Stimulated activated CD4-positive, alpha-beta T cell treated with anti-CD3 and anti-CD28 coated beads, Interleukin-2, amount 100 ng/mL, for 48 hours (primary cell): ENCODE measurements at places on chromosomes 6 and 20.

DNA sequence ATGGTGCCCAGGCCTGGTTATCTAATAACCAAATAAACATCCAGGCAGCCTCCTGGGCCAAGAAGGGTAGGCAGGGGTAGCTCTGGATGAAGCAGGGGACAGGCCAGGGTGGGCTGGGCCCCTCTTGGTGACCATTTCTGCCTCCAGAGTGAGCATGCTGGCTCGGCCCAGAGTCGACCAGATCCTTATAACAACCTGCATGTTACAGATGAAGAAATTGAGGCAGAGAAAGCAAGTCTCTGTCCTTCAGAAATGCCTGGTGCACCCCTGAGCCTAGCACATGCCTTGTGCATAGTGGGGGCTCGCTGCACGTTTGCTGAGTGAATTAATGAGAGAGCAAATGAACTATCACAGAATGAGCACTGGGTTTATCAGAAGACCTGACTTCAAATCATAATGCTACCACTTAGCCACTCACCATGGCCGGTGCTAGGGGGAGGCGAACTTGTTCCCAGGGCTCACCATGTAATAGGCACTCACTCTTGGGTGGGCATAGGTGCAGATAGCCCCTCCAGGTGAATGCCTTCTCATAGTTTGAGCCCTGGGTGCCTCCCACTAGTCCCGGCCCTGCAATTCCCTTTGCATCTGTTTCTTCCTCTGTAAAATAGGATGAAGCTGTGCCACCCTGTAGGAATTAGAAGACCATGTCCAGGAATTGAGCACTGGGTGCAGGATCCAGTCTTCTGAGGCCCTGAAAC lies 3.8 kb upstream of the APCDD1L start:
- no peak for DNase-seq

- DNase-seq: peak; percentile 64
These were observed 10.1 kb upstream of the AKAP12 start for GRCh38 chr6:151229401-151230276.

DNA sequence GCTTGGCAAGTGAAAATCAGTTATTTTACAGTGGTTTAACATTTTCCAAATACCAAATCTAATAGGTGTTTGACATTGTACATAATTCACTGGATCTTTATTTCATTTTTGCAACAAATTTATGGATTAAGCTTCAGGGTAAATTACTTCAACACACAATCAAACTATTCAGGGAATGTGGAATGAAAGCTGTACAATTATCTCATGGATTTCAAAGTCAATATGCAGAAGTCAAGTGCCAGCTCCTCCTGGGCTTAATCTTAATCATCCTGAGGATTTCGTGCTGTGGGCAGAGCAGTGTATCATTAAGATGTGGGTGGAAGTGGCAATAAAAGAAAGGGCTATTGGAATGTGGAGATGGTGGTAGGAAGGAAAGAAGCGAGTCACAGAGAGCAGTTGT lies 548.8 kb downstream of the COL12A1 start:
- DNase-seq: no peak

DNA sequence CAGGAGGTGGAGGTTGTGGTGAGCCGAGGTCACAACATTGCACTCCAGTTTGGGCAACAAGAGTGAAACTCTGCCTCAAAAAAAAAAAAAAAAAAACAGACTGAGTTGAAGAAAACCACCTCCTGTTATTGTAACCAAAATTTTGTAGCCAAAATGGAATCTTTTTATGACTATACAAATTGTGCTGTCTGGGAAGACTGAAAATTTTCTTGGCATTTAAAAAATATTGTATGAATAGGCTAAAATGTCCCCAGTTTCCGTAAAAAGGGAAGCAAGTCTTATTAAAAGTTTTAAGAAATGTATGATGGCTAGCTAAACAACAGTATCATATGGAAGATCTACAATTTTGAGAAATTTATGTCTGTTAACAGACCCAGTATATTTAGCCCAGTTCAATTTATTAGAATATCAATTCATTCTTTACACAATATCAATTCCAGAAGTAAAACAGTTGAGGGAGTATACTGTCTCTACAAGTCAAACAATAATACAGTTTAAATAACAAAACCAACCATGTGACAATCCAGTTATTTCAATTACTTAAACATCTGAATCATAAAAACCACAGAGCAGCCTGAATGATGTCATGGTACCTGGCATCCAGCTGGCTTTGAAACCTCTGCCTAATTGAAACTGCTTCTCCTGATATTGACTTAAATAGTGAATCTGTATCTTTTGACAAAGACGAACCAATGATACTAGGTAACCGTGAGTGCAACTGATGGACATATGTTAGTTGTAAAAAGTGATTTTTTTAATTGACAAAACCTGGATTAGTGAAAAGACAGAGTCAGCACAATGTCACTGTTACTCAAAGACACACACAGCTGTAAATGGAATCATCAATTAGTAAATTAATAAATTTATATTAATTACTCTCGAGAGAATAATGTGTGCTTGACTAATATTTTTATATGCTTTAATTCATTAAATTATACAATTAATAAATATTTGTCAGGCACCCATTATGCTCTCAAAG lies 166.6 kb upstream of the MARCKS start:
- DNase-seq: no peak

DNA sequence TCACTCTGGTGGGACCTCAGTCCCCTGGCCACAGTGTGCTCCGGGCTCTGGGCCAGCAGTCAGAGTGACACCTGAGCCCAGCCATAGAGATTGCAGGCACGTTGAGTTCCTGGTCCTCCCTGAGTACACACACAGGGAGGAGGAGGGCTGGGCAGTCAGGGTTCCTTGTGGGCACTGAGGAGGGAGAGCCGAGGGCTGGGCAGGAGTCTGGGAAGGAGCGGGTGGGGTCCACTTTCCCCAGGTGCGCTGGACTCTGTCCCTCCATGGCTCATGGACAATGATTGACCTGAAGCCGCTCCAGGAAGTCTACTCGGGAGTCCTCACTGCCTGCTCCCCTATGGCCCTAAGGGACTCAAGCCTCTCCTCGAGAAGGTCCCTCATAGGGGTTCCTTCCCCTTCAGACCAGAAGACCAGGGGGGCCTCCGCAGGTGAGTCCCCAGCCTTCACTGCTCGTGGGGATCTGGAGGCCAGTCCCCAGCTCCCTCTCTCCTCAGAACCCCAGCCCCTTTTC lies 1.1 kb downstream of the SLC44A4 start:
- no peak for DNase-seq

DNA sequence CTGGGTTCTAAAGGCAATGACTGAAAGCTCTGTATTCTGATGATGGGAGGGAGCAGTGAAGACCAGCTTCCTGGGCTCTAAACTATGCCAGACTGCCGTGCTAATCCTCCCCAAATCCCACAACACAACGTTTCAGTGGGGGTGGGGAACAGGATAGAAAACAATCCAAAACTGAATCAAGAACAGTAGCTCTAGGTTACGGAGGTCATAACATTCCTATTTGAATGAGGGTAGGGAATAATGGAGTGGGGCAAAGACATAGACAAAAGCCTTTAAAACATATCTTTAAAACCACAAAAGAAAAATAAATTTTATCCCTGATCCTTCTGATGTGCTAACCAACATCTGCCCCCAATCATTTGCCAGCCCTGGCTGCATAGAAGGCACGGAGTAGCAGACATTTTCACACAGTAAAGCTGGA lies 7.8 kb downstream of the USP49 start:
- no peak for DNase-seq

- DNase-seq: no peak
These were observed 12.6 kb downstream of the DYNLT1 start for GRCh38 chr6:158631678-158632537.

DNA sequence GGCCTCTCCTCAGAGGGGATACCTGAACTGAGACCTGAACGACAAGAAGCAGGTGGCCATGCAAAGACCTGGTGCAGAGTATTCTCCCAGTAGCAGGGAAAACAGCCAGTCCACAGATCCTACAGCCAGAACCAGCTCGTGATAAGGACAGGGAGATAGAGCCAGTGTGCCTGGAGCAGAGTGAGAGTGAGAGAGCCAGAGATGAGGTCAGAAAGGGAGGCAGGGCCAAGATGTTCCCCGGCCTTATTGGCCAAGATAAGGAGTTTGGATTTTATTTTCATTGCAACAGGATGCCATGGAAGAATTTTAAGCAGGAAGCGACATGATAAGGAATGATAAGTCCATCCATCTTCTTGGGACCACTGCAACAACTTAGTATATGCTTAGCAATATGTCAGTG lies 111.8 kb downstream of the UBE3D start:
- no peak for DNase-seq

- DNase-seq: no peak
These were observed 32.9 kb downstream of the RNF217 start for GRCh38 chr6:124995131-124995530.

- no peak for DNase-seq
These were observed 63.0 kb upstream of the CD2AP start for GRCh38 chr6:47414423-47415167.

DNA sequence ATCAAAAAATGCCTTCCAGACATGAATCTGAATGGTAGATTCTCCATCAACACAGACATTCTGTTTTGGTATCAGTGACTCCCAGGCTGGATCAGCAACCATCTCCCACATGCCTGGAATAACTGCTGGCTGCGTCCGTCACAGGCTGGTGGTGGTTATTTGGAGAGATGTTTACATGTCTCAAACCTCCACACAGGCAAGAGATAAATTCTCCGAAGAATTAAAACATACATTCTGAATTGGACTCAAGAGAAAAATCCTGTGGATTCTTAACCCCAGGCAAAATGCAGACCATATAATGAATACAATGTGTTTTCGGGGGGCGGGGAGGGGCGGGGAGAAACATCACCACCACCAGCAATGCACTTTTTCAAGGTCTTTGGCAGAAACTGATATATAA lies 108.2 kb downstream of the THBS2 start:
- DNase-seq: no peak

DNA sequence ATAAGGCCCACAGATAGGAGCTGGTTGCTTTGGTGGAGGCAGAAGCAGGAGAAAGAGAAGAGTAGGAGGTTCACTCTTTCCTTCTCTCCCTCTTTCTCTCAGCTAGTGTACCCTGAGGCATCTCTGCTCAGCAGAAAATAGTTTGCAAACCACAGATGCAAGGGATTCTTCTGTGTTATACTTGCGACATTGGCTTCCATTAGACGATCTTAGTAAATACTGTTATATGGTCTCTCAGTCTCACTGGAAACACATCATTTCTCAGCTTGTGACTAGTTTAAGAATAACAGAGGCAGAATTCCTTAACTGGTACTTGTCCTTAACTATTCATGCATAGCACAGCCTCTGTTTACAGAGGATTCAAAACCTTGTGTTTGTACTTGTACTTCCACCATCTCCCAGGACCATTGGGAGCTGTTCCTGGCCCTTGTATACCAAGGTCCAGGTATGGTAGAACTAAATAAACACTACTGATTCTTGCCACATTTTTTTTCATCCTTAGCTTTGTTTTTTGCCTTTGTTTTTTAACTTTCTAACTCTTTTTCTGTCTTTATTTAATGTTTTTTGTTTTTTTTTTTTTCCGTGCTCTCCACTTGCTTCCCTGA lies 218.2 kb downstream of the OTOR start:
- DNase-seq: no peak

DNA sequence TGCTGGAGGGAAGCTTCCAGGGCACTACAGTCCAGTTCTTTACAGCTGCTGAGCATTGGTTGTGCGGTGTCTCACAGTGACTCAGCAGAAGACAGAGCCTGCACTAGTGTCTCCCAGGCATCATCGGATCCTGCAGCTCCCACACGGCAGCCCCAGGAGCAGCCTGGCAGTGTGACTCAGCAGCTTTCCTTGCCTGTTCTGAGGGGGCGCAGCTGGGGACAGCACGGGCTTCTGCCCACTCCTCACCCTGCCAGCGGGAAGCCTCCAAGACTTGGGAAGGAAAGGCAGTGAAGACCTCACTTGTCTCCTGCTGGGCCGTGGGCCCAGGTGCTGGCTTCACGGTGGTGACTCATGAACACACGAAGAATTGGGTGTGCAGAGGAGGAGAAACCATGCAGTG lies 165.4 kb downstream of the SYNDIG1 start:
- DNase-seq: no peak

- DNase-seq: no peak
These were observed 81.6 kb upstream of the PMEPA1 start for GRCh38 chr20:57791178-57791962.

- no peak for DNase-seq
These were observed 311.5 kb downstream of the HDGFL1 start for GRCh38 chr6:22880686-22881433.

DNA sequence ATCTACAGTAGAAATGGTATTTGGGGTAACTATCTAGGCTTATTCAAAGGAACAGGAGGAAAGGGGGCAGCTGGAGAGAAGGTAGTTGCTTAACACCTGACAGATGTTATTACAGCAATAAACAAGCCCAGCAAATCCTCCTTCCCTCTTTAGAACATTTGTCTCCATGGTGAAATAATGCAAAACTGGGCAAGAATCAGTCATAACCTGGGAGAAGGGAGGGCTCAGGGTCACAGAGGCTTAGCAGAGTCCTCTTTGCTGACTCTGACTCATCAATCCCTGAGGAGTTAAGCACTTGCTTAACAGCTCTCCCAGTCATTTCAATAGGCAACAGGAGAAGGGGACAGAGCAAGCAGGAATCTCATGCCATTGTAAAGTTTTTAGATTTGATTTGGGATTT lies 230.3 kb downstream of the IBTK start:
- DNase-seq: no peak

GRCh38 chr20:36400909-36401735 lies 95.0 kb downstream of the DLGAP4 start:
- no peak for DNase-seq

DNA sequence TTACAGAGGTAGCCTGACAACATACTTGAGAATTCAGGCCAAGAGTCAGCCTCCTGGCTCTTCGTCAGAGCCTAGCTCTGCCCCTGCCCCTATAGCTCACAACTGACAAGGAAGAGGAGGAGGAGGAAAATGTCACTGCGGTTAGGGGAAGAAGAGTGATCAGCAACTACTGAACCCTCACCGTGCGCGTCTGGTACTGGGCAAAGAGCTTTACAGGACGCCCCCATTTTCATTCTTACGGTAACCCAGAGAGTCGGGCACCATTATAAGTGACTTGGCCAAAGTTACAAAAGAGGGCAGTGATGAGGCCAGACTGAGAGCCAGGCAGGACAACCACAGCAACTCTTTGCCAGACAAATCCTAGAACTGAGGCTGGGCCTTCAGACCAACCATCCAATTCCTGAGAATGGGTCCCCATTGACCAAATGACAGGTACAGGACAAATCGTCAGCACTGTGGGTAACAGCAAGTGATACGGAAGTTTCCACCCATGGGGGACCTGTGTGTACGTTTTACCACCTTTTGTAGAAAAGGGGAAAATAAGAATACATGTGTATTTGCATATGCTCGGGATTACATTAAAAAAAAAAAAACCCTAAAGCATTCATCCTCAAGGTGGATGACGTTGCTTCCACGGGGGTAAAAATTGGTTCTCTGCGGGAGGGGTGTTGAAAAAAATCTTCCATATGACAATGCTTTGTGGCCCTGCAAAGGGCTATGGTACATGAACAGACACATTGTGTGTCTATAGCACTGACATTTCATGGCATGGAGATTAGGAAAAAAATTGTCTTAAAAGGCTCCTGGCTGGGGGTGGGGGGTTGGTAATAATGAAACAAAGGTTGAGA lies 118.0 kb downstream of the NFATC2 start:
- no peak for DNase-seq

- peak; percentile 5 for DNase-seq
These were observed 37.7 kb downstream of the FOXO3 start for GRCh38 chr6:108598305-108598863.
